ENCODE measurements at places on chromosomes 1 and 21.
A peak's percentile ranks its signal among the peaks of the same experiment; 100 is the strongest.

- DNase-seq, result no peak
Observed at GRCh38 chr1:232561381-232561780, 68.6 kb downstream of the SIPA1L2 start.

- DNase-seq, result no peak
Observed at GRCh38 chr1:193111641-193112090, 6.5 kb upstream of the GLRX2 start.

- peak; percentile 85 for DNase-seq
Observed at GRCh38 chr21:17454315-17455027, 58.4 kb upstream of the CXADR start.

DNA sequence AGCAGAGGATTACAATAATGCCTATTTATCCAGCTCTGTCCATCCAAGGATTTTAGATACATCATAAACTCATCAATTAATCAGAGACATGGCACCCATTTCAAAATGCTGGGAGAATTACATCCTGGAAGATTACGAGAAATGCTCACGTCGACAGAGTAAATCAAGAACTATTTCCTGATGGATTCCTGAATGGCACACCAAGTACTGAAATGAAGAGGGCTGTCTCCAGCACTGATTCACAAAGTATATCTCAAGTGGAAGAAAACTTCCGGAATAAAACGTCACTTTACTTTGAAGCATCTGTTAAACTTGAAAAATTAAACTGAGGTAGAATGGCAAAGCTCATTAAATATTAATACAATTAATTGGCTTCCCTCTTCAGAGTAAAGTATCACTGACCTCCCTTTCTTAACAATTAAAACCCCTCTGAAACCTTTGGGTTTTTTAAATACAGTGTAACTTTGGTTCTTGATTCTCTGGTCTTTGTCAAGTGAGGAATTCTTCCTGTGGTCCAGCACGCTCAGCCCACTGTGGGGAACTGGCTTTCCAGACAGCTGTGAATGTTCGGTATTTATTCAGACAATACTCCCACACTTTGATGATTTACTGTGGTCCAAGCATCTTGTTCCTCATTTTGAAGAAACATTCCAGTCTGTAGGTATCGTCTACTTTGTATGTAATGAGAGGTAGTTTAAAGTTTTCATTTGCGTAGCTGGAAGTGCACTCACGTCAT lies 288.0 kb downstream of the NFIA start:
- DNase-seq, result peak; percentile 21

DNA sequence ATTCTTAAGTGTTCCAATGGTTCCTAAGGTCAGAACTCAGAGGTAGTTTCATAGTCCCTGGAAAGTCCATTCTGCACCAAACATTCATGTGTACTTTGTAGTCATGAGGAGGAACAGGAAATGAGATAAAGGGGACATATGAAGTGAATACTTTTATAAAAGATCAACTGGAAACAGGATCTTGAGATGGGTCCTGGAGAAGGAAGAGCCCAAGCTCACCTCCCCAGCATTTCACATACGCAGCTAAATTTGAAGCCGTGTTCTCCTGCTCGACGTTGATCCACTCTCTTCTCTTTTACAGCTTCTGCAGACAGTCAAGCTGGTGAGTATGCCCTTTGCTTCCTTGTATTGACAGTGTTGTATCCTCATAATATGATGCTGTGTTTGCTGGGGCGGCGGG lies 429 bp downstream of the FCGR2A start:
- no peak for DNase-seq

DNA sequence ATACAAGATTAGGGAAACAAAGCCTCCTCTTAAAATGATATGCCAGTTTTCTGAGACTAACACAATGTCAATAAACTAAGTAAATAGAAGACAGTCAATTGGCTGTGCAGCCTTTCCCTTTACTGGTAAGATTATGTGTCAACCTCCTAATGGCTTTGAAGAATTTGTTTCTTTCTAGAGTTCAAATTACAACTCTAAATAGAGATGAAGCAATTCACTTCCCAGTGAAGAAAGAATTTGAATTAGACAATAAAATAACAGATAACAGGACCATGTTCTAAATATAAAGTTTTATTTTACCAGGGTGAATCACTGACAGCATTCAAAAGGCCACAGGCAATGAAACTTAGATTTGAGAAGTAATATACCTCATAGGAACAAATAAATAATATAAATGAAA lies 680.3 kb downstream of the PLA2G4A start:
- no peak for DNase-seq

DNA sequence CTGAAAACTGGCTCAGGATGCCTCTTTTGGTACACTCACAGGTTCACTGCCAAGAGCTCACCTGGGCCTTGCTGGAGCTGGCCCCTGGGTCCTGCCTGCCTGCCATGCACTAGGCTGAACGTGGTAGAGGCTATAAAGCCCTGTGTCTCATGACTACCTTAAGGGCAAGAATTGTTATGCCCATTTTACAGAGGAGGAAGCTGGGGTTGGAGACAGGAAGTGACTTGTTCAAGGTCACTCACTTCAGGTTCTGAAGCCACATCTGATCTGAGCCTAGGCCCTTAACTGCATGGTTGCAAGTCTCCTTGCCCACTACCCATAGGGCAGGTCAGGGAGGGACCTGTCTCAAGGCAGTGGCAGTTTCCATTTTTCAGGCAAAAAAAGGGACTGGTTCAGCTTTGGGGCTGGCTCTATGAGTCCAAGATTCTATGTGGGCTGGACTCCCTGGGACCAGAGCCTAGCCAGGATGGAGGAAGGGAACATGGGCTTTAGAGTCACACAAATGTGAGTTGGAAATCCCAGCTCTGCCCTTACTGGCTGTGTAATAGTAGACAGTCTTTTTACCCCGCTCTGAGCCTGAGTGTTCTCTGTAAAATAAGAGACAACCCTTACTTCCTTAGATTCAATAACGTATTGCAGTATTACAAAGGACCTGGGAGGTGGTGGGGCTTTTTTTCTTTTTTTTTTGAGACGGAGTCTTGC lies 7.8 kb downstream of the STK40 start:
- DNase-seq, result no peak

DNA sequence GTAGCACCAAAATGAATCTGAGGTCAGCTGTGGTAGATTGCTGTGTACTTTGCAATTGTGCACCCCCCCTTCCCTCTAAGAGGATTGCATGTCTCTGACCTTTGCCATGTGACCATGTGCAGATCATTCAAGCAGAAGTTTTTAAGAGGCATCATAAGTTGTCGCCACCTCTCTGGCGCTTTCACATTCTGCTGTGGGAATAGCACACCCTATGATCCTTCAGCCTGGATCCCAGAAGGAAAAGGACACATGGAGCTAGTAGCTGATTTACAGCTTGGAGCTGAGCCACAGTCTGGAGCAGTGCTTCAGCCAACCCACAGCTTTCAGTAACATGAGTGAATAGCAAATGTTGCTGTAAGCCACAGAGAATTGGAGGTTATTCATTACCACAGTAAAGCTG lies 158.5 kb downstream of the TSEN15 start:
- no peak for DNase-seq

DNA sequence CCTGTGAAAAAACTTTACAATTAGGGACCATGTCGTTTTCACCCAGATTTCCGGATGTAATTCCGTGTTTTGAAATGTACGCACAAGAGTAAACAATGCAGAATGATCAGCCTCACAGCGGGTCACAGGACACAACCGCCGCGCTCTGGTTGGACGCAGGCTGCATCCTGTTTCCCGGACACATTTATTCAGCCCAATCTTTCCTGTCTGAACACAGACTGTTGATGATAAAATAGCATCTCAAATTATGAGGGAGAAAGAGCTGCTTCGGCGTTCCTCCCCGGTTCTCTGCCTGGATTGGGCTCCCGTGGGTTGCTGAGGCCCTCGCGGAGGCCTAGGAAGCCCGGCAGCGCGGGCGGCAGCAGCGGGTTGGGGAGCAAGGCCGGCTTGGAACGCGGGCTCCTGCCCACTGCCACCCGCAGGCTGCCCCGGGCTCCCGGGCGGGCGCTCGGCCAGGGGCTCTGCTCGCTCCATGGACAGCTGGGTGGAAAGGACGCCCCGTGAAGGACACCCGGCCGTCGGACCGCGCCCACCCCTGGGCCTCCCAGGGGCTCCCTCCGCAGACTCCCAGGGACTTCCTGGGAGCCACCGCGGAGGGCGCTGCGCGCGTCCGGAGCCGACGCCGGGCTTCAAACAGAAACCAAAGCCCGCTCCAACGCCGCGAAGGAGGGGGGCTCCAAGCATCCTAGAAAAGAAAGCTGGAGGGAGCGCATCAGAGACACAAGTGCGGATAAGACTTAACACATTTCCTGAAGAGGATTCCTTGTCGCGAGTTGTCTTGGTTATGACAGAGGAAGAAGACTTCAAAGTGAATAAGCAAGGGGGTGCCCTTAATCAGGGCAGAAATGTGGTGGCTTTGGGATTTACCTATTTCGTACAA lies 122.3 kb downstream of the ESRRG start:
- DNase-seq, result peak; percentile 88

- DNase-seq, result no peak
Observed at GRCh38 chr1:228315945-228316588, 90.6 kb downstream of the TRIM11 start.

DNA sequence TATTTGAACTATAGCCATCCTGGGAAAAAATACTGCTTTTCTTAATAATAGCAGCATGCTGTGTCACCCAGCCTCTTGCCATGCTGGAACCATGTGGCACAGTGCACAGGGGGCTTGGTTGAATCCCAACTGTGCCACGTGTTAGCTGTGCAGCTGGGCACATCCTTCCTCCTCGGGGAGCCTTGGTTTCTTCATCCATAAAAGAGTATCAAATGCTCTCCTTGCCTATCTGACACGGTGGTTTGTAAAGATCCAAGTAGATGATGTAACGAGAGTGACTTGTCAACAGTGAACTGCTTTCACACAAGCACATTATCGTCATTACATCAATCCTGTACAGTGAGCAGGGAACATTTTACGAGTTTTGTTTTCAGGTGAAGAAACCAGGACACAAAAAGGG lies 24.4 kb downstream of the VASH2 start:
- DNase-seq, result no peak

DNA sequence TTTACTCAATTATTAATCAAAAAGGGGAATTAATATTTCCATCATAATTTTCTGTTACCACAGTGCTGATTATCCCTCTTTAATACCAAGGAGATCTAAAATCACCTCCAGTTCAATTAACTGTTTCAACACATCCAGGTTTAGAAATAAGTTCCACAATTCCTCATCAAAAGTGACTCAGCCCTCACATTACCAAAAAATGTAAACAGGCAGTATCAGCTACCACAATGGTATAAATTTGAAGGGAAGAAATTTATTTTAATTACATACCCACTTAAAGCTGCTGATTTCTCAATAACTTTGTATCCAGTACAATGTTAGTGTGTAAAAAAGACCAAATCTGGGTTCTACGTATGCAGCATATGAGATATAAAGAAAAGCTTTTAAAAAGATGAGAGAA lies 51.9 kb downstream of the EIF4G3 start:
- no peak for DNase-seq

DNA sequence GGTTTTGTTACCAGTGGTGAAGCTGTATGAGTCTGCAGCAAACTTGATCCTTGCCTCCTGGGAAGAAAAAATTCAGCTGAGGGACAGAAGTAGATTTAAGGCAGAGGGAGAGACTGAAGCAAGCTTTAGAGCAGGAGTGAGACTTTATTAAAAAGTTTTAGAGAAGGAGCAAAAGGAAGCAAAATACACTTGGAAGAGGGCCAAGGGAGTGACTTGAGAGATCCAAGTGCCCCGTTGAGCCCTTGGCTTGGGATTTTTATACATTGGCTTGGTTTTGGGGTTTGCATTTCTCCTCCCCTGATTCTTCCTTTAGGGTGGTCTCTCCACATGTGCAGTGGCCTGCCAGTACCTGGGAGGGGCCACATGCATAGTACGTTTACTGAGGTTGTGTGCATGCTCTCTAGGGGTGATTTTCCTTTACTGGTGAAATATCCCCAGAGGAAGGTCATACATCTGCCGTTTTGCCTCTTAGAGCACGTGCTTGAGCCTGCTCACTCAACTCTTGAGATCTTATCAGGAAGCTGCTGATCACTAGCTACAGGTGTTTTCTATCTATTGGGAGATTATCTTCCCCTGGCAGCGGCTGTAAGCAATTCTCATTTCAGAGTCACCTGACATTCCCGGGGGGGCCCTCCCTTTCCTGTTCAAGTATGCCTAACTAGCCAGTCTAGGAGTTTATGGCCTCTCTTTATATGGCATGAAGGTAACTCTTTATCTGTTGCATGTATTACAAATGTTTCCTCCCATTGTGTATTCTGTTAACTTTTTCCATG lies 20.3 kb downstream of the FASLG start:
- DNase-seq, result no peak

DNA sequence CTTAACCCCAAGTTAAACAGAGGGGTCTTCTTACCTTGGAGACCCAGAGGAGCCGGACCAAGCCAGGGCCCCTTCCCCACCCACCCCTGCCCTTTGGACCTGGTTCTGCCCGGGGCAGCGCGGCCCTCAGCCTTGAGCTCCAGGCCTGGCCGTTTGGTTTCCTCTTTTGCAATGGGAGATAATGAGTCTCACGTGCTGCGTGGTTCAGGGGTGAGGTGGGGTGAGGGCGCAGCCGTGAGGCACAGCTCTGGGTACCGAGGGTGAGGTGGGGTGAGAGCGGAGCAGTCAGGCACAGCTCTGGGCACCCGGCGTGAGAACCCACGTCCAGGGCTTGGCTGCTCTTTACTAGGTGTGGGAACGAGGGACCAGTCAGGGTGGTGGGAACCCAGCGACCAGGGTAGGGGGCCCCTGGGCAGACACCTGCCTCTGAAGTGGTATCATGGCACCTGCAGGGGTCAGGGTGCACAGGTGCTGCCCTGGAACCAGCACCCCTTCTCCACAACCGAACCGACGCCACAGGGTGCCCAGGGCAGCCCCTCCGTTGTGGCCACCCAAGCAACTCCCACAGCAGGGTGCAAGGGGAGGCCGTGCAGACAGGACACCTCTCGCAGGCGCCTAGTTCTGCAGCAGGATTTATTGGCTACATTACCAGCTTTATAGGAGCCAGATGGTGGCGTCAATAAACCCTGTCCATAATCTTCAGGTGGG lies 182.2 kb downstream of the PRDM16 start:
- DNase-seq, result peak; percentile 33
